ENCODE measurements at places on chromosomes 5 and 9. TPM values are rescaled to one million over a fixed set of nuclear protein-coding genes. Genes with fewer than 3 reads are reported as not detected.

DNA sequence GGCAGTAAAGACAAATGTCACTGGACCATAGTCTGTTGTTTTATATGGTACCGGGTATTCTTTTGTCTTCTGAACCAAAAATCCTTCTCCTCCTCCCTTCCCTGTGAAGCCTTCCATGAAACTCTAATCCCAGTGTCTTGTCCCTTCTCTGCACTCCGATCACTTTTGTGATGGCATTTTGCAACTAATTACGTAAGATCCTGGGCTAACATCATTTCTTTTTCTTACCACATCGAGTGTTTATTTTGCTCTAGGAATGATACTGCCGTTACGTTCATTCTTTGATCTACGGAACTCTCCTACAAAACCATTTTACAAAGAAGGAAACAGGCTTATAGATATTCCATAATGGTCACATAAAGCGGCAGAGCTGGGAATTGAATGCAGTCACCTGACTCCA lies 33.7 kb downstream of the SNX18 start:
- no peak overlapping the region for H3K27ac ChIP-seq
- H3K4me3 ChIP-seq, result no peak overlapping the region
- DNase-seq, result no peak
- H3K27me3 ChIP-seq, result no peaks in the 10 kb centered on the region
- H3K36me3 ChIP-seq, result peaks cover 3% of the 10 kb centered on the region

- peaks cover 13% of the 10 kb centered on the region for H3K27me3 ChIP-seq
- H3K4me3 ChIP-seq, result peak within 1 kb of the TSS; percentile 68
- peak; percentile 62 for DNase-seq
- no peaks in the 10 kb centered on the region for H3K36me3 ChIP-seq
Observed at GRCh38 chr5:132777209-132778069, at the start of gene SEPTIN8. Gene SEPTIN8 (minus strand): TSS chr5:132777239. CDS start chr5:132777137, 102 bp downstream.

DNA sequence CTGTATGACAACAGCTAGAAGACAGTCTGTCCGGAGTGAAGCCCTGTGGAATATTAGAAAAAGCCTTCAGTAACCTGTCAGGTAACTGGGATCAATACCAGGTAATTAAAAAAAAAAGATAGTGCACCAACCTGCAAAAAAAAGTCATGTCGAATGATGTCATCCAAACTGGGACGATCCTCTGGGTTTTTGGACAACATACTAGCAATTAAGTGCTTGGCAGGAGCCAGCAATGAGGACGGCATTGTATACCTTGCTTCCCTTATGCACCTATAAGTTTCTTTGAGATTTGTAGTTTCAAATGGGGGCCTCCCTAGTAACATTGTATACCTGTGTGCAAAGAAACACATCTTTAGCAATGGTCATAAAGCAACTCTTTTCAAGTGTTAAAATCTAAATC lies 2.8 kb downstream of the PLK2 start:
- H3K4me1 ChIP-seq, result peaks cover 15% of the 10 kb centered on the region
- no peak overlapping the region for H3K27ac ChIP-seq
- H3K36me3 ChIP-seq, result peaks cover 4% of the 10 kb centered on the region
- H3K27me3 ChIP-seq, result peaks cover 12% of the 10 kb centered on the region

CCDC180 gene
- 1.1 TPM for total RNA-seq

- H3K27me3 ChIP-seq, result peaks cover 38% of the 10 kb centered on the region
- peak; percentile 72 for DNase-seq
- no peaks in the 10 kb centered on the region for H3K36me3 ChIP-seq
- H3K4me1 ChIP-seq, result no peaks in the 10 kb centered on the region
Observed at GRCh38 chr9:128412120-128412790, 8.4 kb upstream of the CERCAM start.

DNA sequence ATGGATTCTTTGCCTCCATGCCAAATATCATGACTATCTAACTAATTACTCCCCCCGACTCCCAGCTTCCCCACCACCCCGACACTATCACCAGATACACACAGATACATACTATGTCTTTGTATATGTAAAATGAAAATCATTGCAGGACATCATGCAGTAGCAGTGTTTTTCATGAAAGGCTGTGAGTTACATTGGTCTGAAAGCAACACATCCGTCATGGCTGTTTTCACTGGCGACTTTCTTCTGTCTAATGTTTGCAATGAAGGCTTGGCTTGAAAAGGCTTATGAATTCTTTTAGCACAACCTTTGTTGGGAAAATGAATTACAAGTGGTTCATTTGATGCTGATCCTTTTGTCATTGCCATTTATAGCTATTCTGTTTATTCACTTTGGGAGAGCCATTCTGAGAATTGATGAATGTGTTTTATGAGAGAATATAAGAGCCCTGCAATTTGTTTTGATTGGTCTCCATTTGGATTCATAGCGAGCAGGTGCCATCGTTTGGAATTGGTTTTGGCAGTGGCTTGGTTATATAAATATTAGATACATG lies 103.4 kb downstream of the PIP5K1B start:
- no peaks in the 10 kb centered on the region for H3K4me1 ChIP-seq
- no peaks in the 10 kb centered on the region for H3K36me3 ChIP-seq
- DNase-seq, result no peak
- peaks cover 12% of the 10 kb centered on the region for H3K27me3 ChIP-seq
- H3K4me3 ChIP-seq, result no peak overlapping the region
- H3K27ac ChIP-seq, result no peak overlapping the region

TMEM174 gene
- total RNA-seq, result not detected

ENTREP1 gene
- not detected for total RNA-seq

- peaks cover 1% of the 10 kb centered on the region for H3K27me3 ChIP-seq
- no peak for DNase-seq
- H3K27ac ChIP-seq, result no peak overlapping the region
- H3K36me3 ChIP-seq, result no peaks in the 10 kb centered on the region
- H3K4me1 ChIP-seq, result no peaks in the 10 kb centered on the region
Observed at GRCh38 chr5:169094586-169095409, 206.1 kb downstream of the SLIT3 start.

DNA sequence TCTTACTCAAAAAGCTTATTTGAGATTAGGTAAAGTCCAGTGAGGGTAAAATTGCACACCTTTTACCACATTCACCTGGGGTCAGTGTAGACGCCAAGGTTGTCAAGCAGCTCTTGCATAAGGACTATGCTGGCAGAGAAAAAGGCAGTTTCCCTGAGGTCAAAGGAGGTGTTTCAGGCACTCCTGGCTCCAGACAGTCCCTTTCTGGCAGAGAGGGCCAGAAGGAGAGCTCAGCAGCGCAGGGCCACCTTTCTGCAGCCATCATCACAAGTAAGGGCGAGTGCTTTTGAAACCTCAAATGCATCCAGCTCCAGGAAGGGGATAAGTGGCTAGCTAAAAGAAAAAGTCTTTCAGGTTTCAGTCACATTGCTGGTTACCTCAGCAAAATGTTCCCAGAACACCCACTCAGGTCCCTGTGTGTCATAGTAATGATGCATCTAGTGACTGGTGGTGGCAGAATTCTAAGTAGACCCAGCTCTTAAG lies 16.7 kb upstream of the IL13 start:
- no peaks in the 10 kb centered on the region for H3K27me3 ChIP-seq
- peaks cover 58% of the 10 kb centered on the region for H3K36me3 ChIP-seq
- peaks cover 60% of the 10 kb centered on the region for H3K4me1 ChIP-seq
- DNase-seq, result peak; percentile 78
- H3K27ac ChIP-seq, result no peak overlapping the region

DNA sequence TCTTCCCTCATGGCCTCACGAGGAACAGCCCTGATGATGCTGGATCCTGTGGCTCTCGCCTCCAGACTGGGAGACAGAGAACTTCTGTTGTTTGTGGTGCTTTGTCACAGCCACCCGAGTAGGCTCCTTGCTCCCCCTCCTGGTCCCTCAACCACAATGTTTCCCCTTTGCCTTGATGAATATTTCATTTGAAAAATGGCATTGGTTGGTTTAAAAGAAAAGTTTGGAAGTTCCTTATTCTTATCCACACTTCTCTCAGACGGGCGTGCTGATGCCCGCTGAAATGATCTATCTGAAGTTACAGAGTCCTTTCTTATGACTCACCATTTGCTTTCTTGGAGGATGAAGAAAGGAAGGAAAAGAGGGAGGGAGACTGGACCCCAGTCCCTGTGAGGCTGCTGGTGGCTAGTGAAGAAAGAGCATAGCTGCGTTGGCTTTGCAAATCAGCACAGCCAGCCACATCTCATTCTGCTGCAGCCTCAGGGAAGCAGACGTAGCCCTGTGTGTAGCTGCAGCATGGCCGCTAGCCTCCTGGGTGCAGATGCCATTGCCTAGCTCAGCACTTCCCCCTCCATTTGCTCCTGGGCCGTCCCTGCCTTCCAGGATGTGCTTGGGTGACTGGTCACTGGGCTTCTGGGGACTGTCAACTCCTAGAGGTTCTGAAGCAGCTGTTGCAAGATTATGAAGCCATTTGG lies 185.9 kb downstream of the ERCC6L2 start:
- H3K27ac ChIP-seq, result no peak overlapping the region
- peaks cover 16% of the 10 kb centered on the region for H3K4me1 ChIP-seq
- no peak overlapping the region for H3K4me3 ChIP-seq
- H3K36me3 ChIP-seq, result no peaks in the 10 kb centered on the region
- DNase-seq, result peak; percentile 57
- H3K27me3 ChIP-seq, result no peaks in the 10 kb centered on the region

GRCh38 chr9:75639971-75640610 lies 250.4 kb upstream of the PCSK5 start:
- H3K27ac ChIP-seq, result no peak overlapping the region
- no peaks in the 10 kb centered on the region for H3K4me1 ChIP-seq
- H3K4me3 ChIP-seq, result no peak overlapping the region
- no peak for DNase-seq
- no peaks in the 10 kb centered on the region for H3K27me3 ChIP-seq

FABP6 gene
- not detected for total RNA-seq

C9orf152 gene
- total RNA-seq, result not detected

DNA sequence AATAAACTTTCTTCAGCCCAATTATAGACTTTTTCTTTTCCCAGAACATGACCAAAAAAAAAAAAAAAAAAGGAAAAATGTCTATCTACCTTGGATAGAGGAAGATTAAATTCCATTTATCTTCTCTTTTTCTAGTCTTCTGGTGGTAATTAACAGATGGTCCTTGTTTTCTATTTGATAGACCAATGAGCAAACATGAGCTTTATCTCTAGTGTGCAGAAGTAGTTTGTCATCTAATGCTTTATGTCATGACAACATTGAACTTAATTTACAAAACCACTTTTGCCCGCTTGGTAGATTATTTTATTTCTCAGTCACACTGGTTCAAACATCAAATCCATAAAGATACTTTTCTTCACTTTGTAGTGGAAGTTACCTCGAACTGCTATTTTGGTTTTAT lies 69.5 kb upstream of the ELL2 start:
- H3K4me1 ChIP-seq, result no peaks in the 10 kb centered on the region
- no peak overlapping the region for H3K4me3 ChIP-seq
- H3K27me3 ChIP-seq, result no peaks in the 10 kb centered on the region
- H3K27ac ChIP-seq, result no peak overlapping the region
- H3K36me3 ChIP-seq, result no peaks in the 10 kb centered on the region
- no peak for DNase-seq

DNA sequence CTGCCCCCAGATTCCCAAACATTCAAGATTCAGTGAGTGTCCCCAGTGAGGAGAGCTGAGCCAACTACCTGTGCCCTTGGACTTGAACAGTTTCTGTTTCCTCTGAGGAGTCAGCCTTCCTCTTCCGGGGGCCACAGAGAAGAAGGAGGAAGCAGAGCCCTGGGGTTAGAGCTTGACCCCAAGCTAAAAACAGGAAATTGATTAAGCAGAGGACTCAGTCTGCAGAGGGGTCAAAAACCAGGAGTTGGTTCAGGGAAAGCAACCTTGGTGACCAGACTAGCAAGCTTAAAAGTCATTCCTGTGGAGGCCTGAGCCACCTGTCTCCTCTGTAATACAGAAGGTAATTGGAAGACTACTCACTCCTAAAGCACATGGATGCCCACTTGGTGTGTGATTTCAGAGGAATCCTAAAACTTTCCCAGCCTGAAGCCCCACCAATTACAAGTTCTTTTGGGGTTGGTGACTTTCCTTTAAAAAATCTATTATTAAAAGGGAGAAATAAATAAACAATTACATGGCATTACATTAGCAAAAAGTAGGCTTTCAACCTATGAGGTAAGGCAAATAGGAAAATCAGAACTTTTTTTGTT lies 64.2 kb upstream of the SELENOP start:
- H3K4me1 ChIP-seq, result peaks cover 8% of the 10 kb centered on the region
- no peak for DNase-seq
- H3K27ac ChIP-seq, result no peak overlapping the region
- H3K27me3 ChIP-seq, result no peaks in the 10 kb centered on the region
- no peak overlapping the region for H3K4me3 ChIP-seq

IFNE gene
- total RNA-seq, result not detected

UBE2R2 gene
- 43.9 TPM for total RNA-seq

CATSPER3 gene
- 0.45 TPM for total RNA-seq

WNT8A gene
- total RNA-seq, result not detected

DPP7 gene
- total RNA-seq, result 195 TPM

DNA sequence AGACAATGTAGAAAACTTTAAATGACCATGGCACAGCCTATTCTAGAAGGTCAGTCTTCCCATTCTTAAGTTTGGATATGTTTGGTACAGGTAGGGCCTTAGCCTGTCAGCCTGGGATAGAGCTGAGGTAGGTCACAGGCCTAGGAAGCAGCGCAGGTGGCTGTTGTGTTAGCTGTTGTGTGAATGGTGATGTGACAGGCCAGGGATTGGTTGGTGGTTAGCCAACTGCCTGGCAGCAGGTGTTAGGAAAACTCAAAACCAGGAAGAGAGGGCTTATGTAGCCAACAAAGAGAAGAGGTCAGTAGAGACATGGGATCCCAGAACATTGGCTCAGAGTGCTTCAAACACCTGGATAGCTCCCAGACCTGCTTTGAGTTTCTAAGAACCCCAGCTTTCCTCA lies 84.2 kb downstream of the FBXO38 start:
- H3K4me3 ChIP-seq, result no peak overlapping the region
- H3K4me1 ChIP-seq, result no peaks in the 10 kb centered on the region
- H3K27ac ChIP-seq, result no peak overlapping the region
- no peaks in the 10 kb centered on the region for H3K27me3 ChIP-seq

- H3K36me3 ChIP-seq, result no peaks in the 10 kb centered on the region
- peak; percentile 16 for DNase-seq
- H3K27ac ChIP-seq, result no peak overlapping the region
Observed at GRCh38 chr5:69492923-69493395, 369 bp downstream of the OCLN start.

GRCh38 chr9:91837981-91838731 lies 111.9 kb downstream of the ROR2 start:
- no peaks in the 10 kb centered on the region for H3K4me1 ChIP-seq
- H3K36me3 ChIP-seq, result no peaks in the 10 kb centered on the region
- H3K27me3 ChIP-seq, result peaks cover 15% of the 10 kb centered on the region

GRCh38 chr5:167944121-167944852 lies 347.2 kb upstream of the WWC1 start:
- no peaks in the 10 kb centered on the region for H3K4me1 ChIP-seq
- H3K27me3 ChIP-seq, result no peaks in the 10 kb centered on the region
- no peaks in the 10 kb centered on the region for H3K36me3 ChIP-seq
- H3K4me3 ChIP-seq, result no peak overlapping the region
- no peak for DNase-seq

- H3K27ac ChIP-seq, result no peak overlapping the region
- no peak for DNase-seq
- no peaks in the 10 kb centered on the region for H3K36me3 ChIP-seq
- no peaks in the 10 kb centered on the region for H3K4me1 ChIP-seq
Observed at GRCh38 chr5:35442885-35443639, 174.6 kb upstream of the SPEF2 start.

- H3K4me1 ChIP-seq, result no peaks in the 10 kb centered on the region
- no peak overlapping the region for H3K4me3 ChIP-seq
- H3K27me3 ChIP-seq, result peaks cover 4% of the 10 kb centered on the region
- H3K36me3 ChIP-seq, result no peaks in the 10 kb centered on the region
Observed at GRCh38 chr5:74094096-74094781, 468.2 kb downstream of the ARHGEF28 start.

SLC9A3 gene
- total RNA-seq, result 1.8 TPM

GRCh38 chr9:74887041-74887980 lies at the start of gene TRPM6:
Gene TRPM6 (minus strand): TSS chr9:74887921. CDS start chr9:74887856, 65 bp downstream.
- H3K36me3 ChIP-seq, result no peaks in the 10 kb centered on the region
- peak; percentile 45 for DNase-seq
- peaks cover 5% of the 10 kb centered on the region for H3K4me1 ChIP-seq

ADAMTS12 gene
- not detected for total RNA-seq

All from activated CD4-positive, alpha-beta memory T cell treated with anti-CD3 and anti-CD28 coated beads for 36 hours (primary cell).